ENCODE measurements at places on chromosomes 4 and X.

DNA sequence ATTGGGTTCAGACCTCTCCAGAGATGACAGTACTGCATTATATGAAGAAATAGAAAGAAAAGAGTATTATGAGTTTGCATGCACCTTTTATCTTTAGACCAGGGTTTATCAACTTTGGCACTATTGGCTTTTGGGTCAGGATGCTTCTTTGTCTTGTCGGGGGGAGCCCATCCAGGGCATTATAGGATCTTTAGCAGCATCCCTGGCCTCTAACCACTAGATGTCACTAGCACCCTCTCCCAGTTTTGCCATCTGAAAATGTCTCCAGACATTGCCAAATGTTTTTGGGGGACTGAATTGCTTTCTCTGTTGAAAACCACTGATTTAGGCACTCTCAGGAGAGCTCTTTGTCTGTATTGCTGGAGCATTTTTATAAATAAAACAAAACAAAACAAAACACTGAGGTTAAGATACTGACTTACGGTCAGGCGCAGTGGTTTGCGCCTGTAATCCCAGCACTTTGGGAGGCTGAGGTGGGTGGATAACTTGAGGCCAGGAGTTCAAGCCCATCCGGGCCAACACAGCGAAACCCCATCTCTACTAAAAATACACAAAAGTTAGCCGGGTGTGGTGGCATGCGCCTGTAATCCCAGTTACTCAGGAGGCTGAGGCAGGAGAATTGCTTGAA is 23.6 kb downstream of the CA5B start:
- DNase-seq, result peak; percentile 56

GRCh38 chr4:17502756-17503155 is 9.1 kb downstream of the QDPR start:
- DNase-seq, result no peak

DNA sequence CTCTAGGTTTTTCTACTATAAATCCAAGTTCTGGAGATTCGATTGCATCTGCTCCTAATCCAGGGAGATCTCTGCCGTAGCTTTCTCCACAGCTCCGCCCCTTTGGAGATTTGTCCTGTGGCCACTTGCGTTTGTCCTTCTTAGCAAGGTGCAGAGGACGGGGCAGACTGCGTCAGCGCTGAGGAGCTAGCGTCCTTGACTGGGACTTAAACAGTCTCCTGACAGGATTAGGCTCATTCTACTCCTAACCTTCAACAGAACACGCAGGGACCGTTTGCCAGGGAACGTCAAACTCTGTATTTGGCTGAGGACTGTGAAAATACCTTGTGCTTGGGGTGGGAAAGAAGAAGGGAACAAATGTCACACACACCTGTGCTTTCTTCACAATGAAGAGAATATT is 38.6 kb downstream of the SORBS2 start:
- no peak for DNase-seq

GRCh38 chr4:15043226-15043625 is 40.9 kb downstream of the CPEB2 start:
- DNase-seq, result no peak
